CD4-positive, alpha-beta T cell treated with Interleukin-4 for 4 hours (primary cell): ENCODE measurements at places on chromosomes 1 and 21.
A peak's percentile ranks its signal among the peaks of the same experiment; 100 is the strongest.

- no peak for DNase-seq
Measured at GRCh38 chr1:27448982-27449381, 41.0 kb downstream of the WASF2 start.

GRCh38 chr1:216686860-216687766 is 36.1 kb downstream of the ESRRG start:
- DNase-seq = no peak

DNA sequence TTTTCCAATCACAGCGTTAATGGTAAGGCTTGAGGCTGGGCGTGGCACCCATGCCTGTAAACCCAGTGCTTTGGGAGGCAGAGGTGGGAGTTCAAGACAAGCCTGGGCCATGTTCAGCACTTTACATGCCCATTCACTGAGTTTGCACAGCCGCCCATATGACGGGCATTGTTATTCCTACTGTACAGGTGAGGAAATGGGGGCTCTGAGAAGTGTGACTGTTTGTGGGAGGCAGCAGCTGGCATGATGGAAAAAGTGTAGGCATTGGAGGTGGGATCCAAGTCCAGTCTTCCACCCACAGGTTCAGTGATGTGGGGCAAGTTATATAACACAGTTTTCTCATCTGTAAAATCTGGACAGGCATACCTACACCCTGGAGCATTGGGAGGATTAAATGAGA is 445.9 kb downstream of the KIF26B start:
- no peak for DNase-seq

- no peak for DNase-seq
Measured at GRCh38 chr1:8460784-8461183, 142.9 kb downstream of the SLC45A1 start.

DNA sequence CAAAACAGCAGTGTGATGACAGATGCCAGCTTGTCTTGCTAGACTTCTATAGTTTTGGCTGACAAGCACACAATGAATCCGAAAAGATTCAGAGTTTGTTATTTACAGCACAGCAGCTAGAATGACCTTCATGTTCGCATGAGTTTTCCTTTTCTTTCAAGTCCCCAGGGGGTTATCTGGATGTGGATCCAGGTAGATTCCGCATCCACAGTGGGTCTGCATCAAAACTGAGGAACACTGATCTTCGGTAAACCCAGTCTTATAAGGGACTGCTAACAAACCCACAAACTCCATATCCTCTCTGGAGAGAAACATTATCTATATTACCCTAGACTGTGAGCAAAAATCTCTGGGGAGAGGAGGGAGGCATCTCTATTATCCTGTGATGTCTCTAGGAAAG is 69.0 kb upstream of the DEPDC1 start:
- DNase-seq = no peak

- no peak for DNase-seq
Measured at GRCh38 chr1:215023155-215023832, 59.2 kb upstream of the KCNK2 start.

DNA sequence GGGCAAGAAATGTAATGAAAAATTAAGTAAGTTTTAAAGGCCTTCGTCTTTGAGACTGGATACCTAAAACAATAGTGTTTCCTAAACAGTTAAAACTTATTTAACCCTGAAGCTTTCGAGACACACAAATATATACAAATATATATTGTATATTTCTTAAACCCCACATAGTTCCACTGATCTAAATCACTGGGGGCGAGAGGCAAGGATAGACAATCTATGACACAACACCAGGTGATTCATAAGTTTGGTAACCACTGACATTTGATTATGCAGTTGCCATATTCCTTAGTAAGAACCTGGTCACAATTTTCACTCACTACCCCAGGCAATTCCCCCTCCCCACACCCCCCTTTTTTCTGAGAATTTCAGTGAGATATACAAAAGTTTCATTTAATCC is 55.3 kb upstream of the BOLA1 start:
- peak; percentile 78 for DNase-seq

DNA sequence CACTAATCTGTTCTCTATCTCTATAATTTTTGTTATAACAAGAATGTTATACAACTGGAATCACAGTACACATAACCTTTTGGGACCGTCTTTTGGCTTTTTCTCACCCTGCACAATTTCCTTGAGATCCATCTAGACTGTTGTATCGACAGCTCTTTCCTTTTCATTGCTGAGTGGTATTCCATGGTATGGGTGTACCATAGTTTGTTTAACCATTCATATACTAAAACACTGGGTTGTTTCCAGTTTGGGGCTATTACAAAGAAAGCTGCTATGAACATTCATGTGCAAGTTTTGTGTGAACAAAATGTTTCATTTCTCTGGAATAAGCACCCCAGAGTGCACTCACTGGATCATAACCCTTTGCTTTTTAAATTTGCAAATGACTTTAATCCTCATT is 15.4 kb upstream of the HCRTR1 start:
- no peak for DNase-seq

- peak; percentile 74 for DNase-seq
Measured at GRCh38 chr1:205229399-205229871, 1.7 kb downstream of the TMCC2 start.

DNA sequence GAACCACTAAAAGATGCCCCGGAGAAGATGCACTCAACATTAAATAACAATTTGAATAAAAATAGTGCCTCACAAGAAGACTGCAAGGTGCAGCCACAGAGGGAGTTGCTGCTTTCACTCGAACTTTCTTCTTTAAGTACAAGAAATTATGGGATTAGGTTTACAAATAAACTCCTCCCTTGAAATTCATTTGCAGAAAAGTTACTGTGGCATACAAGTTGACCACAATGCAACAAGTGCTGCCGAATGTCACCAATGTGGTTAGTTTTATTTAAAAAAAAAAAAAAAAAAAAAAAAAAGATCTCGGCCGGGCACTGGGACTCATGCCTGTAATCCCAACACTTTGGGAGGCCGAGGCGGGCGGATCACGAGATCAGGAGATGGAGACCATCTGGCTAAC is 76.8 kb upstream of the RAB4A start:
- DNase-seq = no peak

- no peak for DNase-seq
Measured at GRCh38 chr1:226436855-226437491, 29.1 kb upstream of the PARP1 start.

- DNase-seq = no peak
Measured at GRCh38 chr1:115261496-115261895, 76.6 kb downstream of the NGF start.

- DNase-seq = no peak
Measured at GRCh38 chr21:36211660-36212512, 55.3 kb downstream of the DOP1B start.

GRCh38 chr1:106517224-106517623 is 539.2 kb upstream of the PRMT6 start:
- DNase-seq = no peak

- no peak for DNase-seq
Measured at GRCh38 chr1:148355976-148356375, 127.1 kb downstream of the PPIAL4G start.

GRCh38 chr1:230123280-230124185 is 56.5 kb downstream of the GALNT2 start:
- no peak for DNase-seq

DNA sequence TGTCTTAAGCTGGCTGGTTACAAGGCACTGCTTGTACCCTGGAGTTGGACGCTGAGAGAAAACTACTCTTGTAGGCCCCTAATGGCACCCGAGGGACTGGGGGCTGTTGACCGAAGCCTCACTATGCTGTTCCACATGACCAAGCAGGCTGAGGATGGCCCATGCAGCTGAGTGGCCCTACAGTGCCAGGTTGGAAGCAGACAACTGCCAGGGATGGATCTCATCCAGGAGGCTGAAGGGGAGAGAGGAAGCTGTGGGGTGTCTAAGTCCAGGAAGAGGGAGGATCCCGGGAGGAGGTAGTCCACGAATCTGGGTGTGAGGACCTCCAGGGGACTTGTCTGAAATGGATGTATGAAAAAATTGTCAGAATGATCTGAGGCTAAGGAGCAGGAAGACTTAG is 45.8 kb downstream of the FOXD2 start:
- DNase-seq = no peak

- DNase-seq = peak; percentile 72
Measured at GRCh38 chr1:99808391-99809115, 41.6 kb upstream of the AGL start.

DNA sequence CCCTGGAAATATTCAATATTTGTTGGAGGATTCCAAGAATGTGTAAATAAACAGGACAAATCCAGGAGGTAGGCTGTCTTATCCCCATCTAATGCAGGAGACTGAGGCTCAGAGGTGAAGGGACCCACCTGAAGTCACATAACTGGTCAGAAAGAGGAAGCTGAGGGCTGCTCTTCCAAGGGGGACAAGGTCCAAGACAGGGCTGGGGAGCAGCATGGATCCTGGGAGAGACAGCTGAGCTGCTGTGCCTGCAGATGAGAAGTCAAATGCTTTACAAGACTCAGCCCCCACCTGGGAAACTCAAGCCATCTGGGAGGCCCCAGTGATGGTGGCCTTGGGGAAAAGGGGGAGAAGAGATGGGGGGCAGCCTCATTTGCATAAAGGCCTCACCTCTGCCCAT is 224.4 kb downstream of the PTPRU start:
- no peak for DNase-seq

DNA sequence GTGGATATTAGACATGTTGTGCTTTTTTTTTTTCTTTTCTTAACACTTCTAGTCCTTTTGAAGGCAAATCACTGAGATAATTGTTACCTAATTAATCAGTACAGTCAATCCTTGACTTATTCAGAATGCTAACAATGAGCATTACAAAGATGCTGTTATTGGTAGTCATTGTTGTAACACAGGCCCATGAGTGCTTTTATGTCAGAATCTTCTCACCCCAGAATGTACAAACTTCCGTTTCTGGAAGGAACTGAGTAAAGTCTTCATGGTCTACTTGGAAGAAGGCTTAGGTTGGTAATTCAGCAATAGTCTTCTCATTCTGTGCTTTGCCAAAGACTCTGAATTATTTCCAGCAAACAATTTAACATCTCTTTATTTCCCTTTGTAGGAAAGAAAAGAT is 3.1 kb downstream of the KCNK1 start:
- no peak for DNase-seq

DNA sequence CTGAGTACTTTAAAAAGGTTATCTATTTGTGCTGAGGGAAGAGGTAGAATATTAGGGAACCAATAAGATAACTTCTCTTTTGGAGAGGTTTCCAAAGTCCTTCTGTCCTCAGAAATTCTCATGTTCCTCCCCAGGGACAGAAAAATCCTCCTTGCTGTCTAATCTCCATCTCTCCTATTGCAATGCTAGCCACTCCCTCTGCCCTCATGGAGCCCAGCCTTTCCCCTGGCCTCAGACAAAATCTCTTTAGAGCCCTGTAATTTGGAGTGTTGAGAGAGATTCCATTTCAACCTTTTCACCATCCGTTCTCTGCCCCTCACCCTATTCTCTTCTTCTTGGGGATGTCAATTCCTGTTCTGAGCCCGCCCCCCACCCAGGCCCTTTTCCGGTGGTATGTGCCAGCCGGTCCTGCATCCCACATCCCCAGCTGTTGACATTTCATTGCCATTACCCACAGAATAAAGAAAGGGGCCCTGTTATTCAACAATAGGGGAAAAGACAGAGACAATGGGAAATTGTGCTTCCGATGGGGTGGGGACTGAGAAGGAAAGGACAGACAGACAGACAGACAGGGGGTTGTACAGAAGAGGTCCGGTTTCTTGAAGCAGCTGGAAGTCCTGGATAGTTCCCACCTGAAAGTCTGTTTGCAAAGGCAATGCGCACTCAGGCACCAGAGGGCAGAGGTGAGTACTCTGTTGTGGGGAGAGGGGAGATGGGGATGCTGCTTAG is at the start of gene HAPLN2:
Gene HAPLN2, plus strand, starts transcription at position 563 of the 729 bp plus-strand sequence. CDS start 4,076 bp downstream, outside the sequence.
- DNase-seq = no peak

- DNase-seq = peak; percentile 77
Measured at GRCh38 chr1:117367046-117368025, at the start of gene MAN1A2. MAN1A2 (plus strand) TSS chr1:117367449; CDS start chr1:117368184, 735 bp downstream.

DNA sequence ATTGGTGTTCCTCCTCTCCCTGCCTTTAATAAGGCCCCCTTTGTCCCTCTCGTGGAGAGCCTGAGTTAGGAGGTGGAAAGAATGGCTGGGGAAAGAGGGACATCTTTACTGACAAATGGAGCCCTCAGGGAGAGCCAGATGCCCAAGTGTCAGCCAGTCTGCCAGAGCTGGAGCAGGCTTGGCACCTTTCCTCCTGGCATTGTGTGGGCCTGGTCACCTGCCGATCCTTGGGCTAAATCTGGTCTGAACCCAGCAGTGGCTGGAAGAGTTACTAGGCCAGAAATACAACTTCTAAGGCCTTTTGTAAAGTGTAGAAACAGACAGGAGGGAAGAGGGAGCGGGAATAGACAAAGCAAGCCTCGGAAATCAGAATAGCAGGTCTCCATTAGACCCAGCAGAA is 24.9 kb downstream of the VANGL1 start:
- DNase-seq = no peak

- DNase-seq = no peak
Measured at GRCh38 chr1:224317383-224318045, 12.5 kb downstream of the NVL start.

DNA sequence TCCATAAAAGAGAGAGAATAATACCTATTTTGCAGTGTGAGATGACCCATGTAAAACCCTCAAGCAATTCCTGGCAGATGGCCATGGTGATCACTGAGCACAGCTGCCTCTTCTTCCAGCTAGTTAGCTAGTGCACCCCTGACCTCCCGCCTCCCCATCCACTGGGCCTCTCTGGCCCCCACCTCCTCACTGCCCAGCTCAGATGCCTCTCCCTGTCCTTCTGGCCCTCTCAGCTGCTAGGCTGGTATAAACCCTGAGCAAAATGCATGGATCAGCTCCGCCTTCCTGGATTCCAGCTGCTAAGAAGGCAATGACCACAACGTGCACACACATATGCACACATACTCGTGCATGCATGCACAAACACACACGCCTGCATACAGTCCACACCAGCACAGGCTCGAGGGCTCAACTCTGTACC is 117.2 kb downstream of the DMRTB1 start:
- no peak for DNase-seq

- DNase-seq = no peak
Measured at GRCh38 chr1:55321942-55322341, 106.8 kb upstream of the USP24 start.

DNA sequence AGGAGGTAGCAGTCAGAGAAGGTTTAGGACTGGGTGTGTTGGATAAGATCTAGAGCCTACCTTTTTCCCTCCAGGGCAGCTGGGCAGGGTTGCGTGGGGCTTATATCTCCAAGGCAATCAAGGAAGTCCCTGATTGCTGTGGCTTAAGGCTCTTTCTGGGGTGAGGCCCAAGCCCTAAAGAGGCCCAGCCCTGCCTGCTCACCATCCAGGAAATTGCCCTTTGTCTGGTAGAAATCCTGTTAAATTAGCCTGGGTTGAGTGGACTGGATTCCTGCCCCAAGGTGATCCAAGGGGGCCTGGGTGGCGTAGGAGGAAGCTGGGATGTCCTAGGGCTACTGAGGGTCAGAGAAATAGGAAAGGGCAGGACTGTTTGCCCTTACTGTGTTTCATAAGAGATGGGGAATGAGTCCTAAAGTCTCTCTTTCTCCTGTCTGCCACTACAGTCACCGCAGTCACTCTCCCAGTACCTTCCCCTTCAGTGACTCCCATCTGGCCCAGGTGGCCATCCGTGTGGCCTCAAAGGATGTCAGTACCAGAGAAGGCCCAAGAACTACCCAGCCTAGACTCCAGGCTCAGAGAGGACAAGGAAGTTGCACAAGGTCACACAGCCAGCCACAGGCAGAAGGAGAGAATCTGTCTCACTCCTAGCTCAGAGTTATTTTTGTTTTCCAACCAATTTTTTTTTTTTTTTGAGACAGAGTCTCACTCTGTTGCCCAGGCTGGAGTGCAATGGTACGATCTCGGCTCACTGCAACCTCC is 25.8 kb downstream of the MFSD2A start:
- no peak for DNase-seq

- DNase-seq = no peak
Measured at GRCh38 chr1:117710710-117711109, 104.9 kb downstream of the TENT5C start.
